Activated CD8-positive, alpha-beta memory T cell treated with anti-CD3 and anti-CD28 coated beads for 48 hours (primary cell): ENCODE measurements at places on chromosomes 16 and 17.

- no peak for DNase-seq
Observed at GRCh38 chr17:82383411-82383810, 11.8 kb downstream of the UTS2R start.

DNA sequence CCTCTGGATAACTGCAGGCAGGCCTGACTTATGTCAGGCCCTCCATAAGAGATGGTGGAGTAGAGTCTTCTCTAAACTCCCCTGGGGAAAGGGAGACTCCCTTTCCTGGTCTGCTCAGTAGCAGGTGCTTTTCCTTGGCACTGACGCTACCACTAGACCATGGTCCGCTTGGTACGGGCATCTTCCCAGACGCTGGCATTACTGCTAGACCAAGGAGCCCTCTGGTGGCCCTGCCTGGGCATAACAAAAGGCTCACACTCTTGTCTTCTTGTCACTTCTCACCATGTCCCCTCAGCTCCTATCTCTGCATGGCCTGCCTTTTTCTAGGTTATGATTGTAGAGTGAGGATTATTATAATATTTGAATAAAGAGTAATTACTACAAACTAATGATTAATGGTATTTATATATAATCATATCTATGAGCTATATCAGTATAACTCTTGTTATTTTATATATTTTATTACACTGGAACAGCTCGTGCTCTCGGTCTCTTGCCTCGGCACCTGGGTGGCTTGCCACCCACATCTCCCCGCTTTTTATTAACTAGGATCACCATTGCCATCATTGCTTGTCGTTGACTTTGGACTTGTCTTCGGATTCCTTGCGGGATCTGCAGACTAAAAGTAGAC, 59.8 kb upstream of the ARL4D start:
- no peak for DNase-seq

DNA sequence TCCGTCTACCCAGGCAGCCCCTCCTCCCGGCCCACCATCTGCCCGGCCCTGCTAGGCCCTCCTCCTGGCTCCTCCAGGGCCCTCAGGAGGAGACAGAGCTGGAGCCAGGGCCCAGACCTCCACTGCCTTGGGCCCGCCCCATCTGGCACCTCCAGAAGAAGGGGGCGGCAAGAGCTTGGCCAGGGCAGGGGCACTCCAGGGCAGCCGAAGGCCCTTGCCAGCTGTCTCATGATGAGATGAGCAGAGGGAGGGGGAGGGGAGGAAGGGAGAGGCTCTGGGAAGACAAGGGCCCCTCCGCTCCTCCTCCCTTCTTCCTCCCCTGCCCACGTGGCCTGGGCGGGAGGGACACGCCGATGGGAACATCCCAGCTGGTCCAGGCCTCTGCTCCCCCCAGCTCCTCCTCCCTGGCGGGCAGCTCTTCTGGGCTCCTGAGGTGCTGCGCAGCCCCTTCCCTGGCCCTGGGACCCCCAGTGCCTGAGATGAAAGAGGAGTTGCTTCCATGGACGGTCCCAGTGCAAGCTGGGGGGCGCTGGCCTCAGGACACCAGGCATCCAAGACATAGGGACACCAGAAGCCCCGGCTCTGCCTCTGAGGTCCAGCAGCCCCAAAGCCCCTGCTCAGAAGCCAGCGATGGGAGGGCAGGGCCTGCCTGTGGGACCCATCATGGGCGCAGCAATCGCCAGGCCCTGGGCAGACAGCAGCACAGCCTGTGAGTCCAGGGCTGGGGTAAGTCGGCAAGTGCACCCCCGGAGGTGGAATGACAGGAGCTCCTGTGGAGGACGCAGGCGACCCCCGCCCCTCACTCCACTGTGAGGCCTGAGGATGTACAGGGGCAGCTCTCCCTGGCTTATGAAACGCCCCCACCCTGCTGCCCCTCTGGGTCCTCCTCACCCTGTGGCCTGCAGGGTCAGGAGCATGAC, 23.6 kb upstream of the ENPP7 start:
- no peak for DNase-seq

DNA sequence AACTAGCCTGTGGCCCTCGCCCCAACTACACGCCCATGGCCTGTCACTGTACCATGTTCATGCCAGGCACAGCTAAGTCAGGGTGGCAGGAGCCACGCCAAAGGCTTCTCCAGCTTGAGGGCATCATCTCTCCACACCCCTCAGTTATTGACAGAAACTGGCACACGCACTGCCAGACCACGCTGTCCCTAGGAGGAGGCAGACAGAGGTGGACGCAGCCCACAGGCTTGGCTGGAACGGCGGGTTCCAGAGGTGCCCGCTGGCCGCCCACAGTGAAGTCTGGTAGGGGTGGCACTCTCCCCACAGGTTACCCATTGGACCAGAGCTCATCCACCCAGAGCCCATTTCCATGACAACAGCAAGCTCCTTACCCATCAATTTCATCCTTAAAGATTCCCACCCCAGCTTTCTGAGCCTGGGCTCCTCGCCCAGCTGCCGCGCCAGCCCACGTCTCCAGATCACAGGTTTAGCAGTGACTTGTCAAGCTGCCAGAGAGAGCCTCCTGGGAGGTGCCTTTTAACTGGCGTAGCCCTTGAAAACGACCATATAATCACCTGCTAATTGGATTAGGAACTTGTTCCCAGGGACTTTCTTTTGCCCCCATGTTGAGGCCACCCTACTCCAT, 27.9 kb downstream of the RPRML start:
- no peak for DNase-seq

DNA sequence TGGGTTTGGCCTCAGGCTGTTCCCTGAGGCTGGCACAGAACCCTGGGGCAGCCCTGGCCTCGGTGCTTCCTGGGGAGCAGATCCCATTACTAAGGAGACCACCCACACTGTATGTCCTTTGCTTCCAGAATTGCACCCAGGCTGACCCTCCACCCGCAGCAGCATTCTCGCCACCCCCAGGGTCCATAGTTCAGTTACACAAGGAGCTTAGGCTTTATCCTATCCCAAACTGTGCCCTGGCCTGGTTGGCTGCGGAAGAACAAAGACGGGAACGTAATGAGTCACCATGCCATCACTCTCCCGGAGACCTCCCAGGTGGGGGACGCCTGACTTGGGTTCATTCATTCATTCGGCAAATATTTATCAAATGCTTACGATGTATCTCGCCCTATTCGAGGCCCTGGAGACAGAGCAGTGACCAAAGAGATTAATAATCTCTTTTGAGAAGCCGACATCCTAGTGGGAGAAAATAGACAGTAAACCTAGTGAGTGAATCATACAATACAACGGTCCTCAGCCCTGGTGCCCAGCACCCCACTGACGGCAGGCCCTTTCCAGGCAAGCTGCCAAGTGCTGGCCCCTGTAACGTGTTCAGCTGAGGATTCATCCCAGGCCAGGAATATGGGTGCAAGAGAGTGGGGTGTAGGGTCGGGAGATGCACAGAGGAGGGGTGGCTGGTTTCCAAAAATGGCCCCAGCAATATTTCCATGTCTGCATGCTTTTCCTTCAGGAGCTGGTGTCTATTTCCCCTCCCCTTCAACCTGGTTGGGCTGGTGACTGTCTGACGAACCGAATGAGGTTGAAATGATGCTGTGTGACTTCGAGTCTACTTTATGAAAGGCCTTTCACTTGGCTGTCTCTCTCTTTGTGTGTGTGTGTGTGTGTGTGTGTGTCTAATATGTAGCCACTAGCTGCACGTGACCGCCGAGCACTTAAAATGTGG, 134.2 kb downstream of the MGAT5B start:
- no peak for DNase-seq

DNA sequence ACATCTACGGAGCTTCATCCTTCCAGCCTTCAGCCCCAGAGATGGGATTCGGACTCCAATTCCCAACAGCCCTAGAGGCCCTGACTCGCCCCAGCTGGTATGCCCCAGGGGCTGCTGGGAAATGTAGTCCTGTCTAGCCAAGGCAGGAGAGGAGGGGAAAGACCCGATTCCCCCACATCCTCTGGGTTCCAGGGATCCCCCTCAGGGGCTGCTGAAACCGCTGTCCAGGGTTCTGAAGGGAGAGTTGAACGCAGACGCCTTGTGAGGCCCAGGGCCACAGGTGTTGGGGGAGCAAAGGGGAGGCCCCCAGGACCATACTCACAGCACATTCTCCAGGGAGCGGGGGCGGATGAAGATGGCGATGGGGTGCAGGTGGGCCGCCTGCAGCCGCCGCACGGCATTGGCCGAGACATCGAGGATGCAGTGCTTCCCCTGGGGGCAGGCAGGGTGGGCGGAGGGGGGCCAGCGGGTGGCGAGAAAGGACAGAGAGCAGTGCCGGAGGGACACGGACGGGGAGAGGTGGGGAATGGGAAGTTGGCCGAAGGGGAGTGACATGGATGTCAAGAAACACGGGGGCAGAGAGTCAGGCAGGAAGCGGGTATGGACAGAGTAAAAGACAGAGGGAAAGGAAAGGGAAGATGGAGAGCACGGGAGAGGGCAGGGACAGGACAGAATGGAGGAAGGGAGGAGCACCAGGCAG, 12.6 kb upstream of the ASGR1 start:
- no peak for DNase-seq

GRCh38 chr17:15185625-15185991, 79.5 kb downstream of the PMP22 start:
- DNase-seq: no peak

GRCh38 chr16:69724414-69724873, 1.9 kb downstream of the NQO1 start:
- no peak for DNase-seq

DNA sequence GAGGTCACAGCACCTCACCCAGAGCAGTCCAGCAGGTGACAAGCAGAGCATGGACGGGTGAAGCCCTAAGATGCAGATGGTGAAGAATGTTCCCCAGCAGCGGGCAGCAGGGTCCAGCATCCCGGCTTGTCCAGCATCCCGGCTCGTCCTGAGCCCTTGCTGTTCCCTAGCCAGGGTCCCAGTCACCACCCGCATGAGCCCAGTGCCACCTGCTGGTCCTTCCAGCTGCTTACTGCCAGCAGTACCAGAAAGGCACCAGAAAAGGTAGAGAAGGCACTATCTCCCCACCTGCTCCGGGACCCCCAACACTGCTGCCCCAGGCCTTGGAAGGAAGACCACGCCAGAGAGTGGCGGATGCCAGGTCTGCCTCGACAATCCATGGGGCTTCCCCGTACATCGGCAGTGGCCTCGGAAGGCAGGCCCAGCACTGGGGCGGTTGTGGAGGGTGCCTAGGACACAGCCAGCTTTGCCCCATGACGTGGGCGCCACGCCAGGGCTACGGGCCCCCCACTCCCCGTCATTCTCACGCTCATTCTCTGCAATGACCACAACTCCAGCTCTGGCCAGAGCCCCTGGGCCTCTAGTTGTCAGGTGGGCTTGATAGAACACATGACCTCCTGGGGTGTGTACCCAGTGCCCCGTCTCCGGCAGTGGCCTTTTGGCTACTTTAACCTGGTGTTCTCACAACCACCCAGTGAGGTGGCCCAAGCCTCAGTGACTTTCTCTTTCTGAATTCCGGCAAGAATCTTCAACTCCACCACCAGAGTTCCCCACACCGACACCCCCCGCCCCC, 1.4 kb downstream of the CENPX start:
- DNase-seq: peak; percentile 35

DNA sequence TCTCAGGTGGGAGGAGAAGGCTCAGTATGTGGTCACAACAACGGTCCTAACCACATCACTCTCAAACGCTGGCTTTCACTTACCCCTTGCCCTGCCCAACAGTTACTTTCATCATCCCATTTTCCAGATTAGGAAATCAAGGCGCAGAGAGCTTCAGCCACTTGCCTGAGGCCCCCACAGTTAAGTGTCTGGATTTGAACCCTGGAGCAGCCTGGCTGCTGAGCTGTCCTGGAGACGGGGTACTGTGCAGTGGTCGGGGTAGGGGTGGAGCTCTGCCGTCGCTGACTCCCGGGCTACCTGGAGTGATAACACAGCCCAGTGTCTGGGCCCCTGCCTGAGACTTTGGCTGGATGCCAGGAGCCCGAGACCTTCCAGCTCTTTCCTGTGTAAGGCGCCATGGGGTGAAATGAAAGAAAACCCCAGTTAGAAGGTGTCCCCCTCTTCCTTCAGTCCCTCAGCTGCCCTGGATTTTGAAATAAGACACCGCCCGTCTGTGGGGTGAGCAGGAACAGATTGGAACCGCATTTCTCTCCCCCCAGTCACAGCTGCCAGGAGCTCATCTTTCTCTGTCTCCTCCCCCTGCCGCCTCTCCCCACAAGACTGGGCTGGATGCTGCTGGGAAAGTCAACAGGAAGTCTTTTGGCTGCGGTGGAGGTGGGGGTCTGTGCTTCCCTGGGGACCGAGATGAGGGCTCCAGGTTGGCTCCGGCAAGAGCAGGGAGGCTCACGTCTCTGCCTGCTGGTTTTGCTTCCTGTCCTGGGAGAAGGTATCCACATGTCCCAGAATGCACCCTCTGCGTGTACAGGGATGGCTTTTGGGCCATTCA, 280.2 kb downstream of the SEC14L1 start:
- no peak for DNase-seq

- DNase-seq: no peak
Observed at GRCh38 chr16:80824623-80825364, 20.4 kb upstream of the CDYL2 start.

GRCh38 chr16:50400967-50401348, 32.2 kb upstream of the BRD7 start:
- DNase-seq: no peak

DNA sequence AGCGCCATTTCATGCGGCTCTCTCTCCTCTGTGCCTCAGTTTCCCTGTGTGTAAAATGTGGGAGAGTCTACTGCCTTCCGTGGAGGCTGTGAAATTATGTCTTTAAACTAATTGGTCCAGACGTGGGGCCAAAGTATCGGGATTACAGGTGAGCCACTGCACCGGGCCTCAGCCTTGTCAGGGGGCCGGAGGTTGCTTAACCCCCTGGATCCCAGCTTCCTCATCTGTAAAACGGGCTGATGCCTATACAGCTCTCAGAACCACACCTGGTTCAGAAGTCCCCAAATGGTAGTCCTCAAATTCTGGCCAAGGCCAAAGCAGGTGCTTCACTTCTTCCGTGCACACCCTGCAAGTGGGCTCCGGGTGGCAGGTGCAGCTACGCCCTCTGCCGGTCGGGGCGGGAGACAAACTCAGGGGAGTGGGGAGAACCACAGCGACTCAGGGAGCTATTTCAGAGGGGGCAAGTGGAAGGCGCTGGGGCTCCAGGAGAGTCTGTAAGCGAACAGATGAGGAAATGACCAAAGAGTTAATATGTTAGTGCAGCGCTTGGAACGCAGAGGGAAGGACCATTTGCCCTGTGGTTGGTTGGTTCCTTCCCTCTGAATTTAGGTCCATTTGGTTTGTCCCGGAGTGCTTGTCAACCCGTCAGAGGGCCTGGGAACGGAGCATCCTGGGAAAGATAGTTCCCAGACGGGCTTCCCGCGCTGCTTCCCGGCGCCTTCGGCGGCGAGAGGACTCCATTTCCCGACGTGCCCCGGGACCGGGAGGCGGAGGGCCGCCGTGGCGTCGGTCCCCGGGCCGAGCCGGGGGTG, at the start of gene MGRN1:
TSS of gene MGRN1 (plus strand) at position 812 of the 812 bp plus-strand sequence. CDS start 135 bp downstream, outside the sequence.
- DNase-seq: peak; percentile 82

GRCh38 chr17:44223541-44224071, 4.1 kb upstream of the UBTF start:
- DNase-seq: no peak

DNA sequence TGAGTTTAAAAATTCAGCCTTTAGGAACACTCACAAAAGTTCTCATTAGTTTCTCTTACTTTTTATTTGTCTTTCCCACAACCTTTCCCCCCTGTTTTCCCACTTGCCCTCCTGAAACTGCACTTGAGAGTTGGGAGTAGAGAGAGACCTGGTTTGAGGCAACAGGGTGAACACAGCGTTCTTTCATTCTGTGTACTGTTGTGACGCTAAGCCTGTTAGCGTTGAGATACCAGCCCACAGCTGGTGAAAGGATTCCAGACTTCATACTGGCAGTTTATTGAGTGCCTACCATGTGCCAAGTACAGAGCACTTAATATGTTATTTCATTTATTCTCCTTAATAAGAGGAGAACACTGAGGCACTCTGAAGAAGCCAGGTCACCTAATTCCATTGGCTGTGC, 10.3 kb downstream of the TNRC6C start:
- no peak for DNase-seq
